ENCODE measurements at places on chromosomes 16 and 17. TPM values are rescaled to one million over a fixed set of nuclear protein-coding genes. Genes with fewer than 3 reads are reported as not detected.

DNA sequence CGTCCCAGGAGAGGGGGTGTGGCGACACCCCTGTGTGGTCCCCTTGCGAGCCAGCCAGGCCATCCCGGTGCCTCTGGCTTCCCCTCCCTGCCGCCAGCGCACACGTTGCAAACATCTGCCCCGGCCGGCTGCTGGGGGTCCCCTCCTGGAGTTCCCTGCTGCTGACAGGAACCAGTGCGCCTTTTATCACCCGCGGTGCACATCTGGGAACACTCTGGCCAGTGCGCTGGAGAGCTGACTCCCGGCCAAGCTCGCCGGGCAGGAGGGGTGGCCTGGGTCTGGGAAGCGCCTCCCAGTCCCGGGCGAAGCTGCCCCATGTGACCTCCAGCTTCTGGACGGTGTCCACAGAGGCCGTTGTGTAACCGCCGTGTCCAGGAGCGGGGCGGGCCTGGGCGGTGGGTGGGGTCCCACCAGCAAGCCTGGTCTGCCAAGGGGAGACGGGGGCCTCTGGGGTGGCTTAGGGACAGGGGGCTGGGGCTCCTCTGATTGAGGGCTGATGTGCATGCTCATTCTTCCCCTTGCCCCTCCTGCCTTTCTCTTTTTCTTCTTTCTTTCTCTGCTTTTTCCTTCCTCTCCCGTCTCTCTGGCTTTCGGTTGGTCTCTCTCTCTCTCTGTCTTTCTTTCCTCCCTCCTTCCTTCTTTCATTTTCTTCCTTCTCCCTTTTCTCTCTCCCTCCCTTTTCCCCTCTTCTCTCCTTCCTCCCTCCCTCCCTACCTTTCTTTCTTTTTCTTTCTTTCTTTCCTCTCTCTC, 25.2 kb upstream of the CIBAR2 start:
- DNase-seq, result peak; percentile 96

- DNase-seq, result no peak
Observed at GRCh38 chr17:30599428-30600059, 122.3 kb downstream of the GOSR1 start.

- DNase-seq, result no peak
Observed at GRCh38 chr17:80116921-80117380, 15.6 kb downstream of the GAA start.

NOTUM gene
- 0.74 TPM for polyA plus RNA-seq
